ENCODE measurements at places on chromosomes 5 and 9. TPM values are rescaled to one million over a fixed set of nuclear protein-coding genes. Genes with fewer than 3 reads are reported as not detected.
A peak's percentile ranks its signal among the peaks of the same experiment; 100 is the strongest.

GRCh38 chr5:6496207-6496584, 47.5 kb downstream of the UBE2QL1 start:
- no peak for DNase-seq

DNA sequence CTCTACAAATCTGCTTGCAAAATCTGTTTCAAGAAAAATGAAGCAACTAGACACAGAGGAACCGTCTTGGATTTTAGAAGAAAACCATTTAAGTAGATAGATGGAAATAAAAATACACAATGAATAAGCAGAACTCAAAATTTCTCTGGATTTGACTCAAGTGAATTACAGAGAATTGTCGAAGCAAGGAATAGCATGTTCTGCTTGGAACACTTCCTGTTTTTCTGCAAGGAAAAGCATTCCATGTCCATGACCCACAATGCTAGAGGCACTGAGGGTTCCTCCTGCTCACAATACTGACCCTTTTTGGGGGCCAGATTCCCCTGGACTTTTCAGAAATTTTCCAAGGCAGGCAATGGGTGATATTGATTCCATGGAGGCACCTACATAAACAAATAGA, 29.8 kb downstream of the PRUNE2 start:
- DNase-seq = no peak

DNA sequence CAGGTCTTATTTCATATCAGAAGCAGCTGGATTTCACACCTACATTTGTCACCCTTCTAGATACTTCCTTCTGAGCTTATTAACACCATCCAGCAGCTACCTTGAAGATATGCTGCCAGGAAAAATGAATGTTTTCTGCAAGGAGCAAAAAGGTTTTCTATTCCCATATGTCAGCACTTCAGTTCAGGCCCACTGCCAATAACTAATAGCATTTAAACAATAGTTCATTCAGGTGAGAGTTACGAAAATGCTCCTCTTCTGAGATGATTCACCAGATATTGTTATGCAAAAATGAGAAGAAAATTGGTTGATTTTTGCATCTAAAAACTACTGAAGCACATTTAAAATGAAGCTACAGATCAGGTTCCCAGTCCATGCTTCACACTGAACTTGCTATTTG, 56.4 kb upstream of the ISL1 start:
- DNase-seq = no peak

DNA sequence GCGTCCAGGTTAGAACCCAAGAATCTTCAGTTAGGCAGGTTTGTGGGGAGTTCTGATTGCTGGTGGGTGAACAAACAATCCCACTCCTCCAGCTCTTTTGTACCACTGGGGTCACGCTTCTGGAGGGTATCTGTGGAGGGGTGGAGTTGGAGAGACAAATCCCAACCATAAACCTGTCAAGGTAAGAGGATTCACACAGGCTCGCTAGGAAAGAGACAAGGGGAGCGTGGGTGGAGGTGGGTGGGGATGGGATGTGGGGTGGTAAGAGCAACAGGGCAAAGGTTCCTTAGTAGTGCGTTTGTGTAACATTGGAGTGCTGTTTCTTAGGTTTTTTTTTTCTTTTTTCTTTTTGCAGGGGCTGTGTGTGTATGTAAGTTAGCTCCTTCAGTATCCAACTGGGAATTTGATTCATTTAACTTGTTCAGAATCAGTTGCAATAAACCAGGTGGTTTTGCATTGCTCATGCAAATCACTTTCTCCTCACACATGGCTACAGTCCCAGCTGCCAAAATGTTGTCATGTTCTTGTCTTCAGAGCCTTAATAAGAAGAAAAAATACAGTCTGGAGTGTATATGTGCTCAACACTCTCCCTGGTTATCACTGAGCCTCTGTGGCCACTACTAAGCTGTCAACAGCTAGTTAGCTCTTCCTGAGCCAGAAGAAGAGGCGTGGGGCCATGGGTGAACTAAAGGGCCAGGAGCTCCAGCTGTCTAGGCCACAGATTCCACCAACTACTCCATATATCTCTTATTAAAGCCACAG, 164.0 kb upstream of the RAD23B start:
- DNase-seq = no peak

GRCh38 chr9:21751998-21752397, 50.4 kb upstream of the MTAP start:
- DNase-seq = no peak

DNA sequence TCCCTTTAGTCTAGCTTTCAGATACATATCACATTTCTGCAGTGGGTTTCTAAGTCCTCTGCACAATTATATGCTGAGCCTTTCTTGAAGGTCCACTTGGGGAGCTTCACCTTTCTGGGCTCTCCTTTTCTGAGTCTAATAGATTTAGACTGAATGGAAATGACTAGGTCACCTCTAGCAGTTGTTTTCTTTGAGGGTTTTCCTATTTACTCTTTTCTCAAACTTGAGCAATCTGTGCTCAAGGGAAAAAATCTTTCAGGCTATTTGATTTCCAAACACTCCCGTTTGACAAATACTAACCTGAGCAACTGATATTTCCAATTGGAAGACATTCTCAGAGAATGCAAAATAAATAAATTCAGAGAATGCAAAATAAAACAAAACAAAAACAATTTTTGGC, 39.0 kb downstream of the ISOC1 start:
- DNase-seq = no peak

DNA sequence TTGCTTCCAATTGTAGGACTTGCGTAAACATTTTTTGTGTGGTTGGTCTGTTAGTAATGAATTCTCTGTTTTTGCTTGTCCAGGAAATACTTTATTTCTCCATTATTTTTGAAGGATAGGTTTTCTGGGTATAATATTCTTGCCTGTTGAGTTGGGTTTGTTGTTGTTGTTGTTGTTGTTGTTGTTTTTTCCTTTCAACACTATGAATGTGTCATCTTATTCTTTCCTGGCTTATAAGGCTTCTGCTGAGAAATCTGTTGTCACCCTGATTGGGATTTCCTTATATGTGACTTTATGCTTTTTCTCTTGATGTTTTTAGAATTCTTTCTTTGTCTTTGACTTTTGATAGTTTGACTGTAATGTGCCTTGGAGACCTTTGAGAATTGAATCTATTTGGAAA, 39.8 kb downstream of the SLF1 start:
- DNase-seq = no peak

- no peak for DNase-seq
Observed at GRCh38 chr5:65105301-65105700, 336.6 kb downstream of the CWC27 start.

DNA sequence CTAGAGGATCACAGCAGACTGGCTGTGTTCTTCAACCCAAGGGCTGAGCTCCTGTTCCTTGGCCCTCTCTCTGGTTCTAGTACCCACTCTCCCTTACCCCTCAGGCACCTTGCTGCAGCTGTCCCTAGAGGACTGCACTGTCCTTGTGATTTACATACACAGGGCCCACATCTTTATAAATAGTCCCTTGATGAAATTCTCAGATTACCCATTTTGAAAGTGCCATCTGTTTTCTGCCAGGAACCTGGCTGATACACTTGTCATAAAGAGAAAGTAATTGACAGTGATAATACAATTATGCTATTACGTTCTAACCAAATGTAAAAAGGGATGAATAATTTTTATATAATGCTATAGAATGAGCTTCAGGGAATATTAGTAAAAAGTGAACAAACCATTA, 16.5 kb upstream of the SPARC start:
- DNase-seq = no peak

- no peak for DNase-seq
Observed at GRCh38 chr5:12413075-12413474, 508.8 kb upstream of the CTNND2 start.

DNA sequence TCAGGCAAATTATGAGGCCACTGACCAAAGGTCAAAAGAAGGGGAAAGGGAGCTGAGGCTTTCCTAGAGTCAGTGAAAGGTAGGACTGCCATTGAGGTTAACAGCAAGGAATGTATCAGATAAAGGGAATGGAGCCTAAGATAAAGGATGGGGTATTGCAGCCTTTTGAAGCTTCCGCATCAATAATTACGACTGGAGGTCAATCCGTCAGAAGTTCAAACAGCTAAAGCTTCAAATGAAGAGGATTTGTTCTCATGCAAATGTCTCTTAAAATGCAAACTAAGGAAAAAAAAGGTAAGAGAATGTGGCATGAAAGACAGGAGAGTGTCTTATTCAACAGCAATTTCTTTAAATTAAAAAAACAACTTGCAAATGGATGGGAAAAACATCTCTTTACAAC, 341.1 kb upstream of the RGMB start:
- no peak for DNase-seq

- peak; percentile 67 for DNase-seq
Observed at GRCh38 chr9:120891245-120891883, 14.4 kb upstream of the PHF19 start.

DNA sequence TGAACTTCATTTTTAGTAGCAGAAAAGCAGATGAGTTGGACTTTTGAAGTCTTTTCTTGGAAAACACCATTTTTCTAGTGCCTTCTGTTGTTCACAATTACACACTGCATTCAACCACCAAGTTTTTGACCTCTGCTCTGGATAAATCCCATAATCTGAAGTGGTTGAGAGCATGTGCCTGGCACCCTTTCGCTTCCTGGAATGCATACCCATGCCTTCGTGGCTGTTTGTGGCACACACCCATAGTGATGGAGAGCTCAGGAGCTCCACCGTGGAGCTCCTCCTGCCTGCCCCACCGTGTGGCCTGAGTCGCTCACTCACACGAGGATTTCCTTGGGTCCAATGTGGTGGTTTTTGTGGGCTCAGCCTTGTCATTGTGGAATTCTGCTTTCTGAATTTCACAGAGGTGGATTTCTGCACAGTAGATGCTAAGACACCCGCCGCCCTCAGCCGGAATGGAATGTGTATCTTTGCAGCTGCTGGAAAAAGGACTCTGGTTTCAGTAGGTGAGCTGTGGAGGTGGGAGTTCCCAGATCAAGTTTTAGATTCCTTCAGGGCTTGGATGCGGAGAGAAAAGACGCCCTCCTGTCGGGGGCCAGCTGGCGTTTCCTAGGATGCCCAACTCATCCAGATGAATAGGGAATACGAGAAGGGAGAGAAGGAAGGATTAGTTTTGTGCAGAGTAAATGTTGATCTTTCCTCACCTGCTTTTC, 500.4 kb downstream of the IRX1 start:
- DNase-seq = no peak

Gene PCDHB7
- not detected for total RNA-seq

Gene HABP4
- 32.6 TPM for total RNA-seq

Gene BTNL8
- total RNA-seq = not detected

Gene CDC25C
- not detected for total RNA-seq

Gene IL5
- total RNA-seq = not detected

Gene ERBIN
- total RNA-seq = 85.6 TPM

Gene CCDC180
- total RNA-seq = 10.5 TPM

Data from CD8-positive, alpha-beta T cell (primary cell).